ENCODE measurements at places on chromosomes 12 and 14.

GRCh38 chr12:44078273-44078672 is 242.4 kb downstream of the TMEM117 start:
- no peak for DNase-seq

- no peak for DNase-seq
These were observed 594 bp upstream of the CEP170B start for GRCh38 chr14:104864267-104865080.

- DNase-seq: no peak
These were observed 52.2 kb upstream of the PLBD1 start for GRCh38 chr12:14619741-14620501.

DNA sequence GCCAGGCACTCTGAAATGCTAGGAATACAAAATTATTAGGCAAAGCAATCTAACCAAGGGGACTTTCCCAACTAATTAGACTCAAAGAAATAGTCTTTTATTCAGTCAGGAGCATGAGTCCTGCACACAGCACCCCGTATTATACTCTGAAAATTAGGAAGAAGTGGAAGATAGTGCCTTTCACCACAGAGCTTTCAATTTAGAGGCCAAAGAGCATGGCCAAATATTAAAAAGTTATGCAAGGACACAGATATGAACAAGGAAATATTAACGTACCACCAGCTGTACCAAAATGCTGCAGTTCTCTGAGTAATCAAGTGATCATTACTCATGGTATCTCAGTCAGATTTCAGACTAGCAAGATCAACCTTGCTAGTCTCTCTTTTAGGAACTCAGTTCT is 22.6 kb upstream of the MDM2 start:
- DNase-seq: peak; percentile 47

DNA sequence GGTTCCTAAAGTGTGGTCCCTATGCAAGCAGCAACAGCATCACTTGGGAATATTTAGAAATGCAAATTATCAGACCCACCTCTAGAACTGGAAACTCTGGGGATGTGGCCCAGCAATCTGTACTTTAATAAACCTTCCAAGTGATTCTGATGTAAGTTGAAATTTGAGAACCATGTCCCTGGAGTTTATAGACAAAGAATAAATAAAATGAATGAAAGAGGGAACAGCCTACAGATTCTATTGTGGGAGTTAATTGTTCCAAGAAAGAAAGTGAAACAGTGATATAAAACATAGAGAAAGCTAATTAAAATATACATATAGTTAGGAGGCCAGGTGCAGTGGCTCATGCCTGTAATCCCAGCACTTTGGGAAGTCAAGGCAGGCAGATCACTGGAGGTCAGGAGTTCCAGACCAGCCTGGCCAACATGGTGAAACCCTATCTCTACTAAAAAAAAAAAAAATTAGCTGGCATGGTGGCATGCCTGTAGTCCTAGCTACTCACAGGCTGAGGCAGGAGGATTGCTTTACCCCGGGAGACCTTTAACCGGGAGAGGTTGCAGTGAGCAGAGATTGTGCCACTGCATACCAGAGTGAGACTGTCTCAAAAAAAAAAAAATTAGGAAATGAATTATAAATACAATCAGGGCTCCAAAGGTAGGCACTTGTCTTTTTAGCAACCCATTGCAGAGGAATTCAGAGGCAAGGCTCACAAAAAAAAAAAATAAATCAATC is 507.5 kb downstream of the NAV3 start:
- no peak for DNase-seq

GRCh38 chr12:62635649-62636048 is 169.0 kb downstream of the MON2 start:
- DNase-seq: no peak

DNA sequence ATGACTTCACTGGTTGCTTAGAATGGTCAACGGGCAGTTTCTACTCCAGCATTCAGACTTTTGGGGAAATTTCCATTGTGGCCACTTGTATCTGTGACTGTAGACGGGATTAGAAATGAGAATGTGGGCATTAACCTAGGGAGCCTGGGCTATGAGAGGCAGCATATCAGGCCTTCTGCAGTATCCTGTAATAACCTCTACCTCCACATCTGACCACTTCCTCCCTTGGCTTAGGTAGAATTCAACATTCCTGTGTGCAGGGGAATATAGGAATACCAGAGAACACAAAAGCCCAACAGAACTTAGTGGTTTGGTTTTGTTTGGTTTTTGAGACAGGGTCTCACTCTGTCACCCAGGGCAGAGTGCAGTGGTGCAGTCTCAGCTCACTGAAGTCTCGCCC is 76.4 kb upstream of the HOXC13 start:
- no peak for DNase-seq

DNA sequence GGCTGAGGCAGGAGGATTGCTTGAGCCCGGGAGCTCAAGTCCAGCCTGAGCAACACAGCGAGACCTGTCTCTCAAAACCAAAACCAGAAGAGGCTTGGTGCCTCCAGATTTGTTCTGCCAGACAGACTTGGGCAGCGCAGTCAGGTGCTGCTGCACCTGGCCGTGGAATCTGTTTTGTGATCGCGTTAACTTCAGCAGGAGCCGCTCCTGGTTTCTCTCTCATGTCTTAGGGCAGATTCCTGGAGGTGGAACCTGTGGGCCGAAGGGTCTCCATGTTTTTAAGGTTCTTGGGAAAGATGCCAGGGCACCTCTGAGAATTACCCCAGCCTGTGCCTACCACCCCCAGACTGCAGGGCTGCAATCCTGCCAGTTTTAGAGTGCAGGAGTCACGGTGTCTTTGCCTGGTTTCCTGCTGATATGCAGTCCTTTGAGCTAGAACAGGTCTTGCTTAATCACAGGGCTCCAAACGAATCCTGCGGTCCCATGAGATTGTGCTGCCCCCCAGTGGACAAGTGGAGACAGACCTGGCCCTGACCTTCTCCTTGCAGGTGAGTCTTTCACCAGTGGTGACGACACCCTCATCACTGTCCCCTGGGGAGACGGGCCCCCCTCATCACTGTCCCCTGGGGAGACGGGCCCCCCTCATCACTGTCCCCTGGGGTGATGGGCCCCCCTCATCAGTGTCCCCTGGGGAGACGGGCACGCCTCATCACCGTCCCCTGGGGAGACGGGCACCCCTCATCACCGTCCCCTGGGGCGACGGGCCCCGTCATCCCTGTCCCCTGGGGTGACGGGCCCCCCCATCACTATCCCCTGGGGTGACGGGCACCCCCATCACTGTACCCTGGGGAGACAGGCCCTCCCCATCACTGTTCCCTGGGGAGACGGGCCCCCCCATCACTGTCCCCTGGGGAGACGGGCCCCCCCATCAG is 37.6 kb downstream of the PACS2 start:
- peak; percentile 91 for DNase-seq

Data from ELR (cell line).